Astrocyte of the spinal cord (primary cell): ENCODE measurements at places on chromosomes 2 and 18.

GRCh38 chr2:23114299-23114698 is 270.7 kb upstream of the KLHL29 start:
- no peak for DNase-seq

DNA sequence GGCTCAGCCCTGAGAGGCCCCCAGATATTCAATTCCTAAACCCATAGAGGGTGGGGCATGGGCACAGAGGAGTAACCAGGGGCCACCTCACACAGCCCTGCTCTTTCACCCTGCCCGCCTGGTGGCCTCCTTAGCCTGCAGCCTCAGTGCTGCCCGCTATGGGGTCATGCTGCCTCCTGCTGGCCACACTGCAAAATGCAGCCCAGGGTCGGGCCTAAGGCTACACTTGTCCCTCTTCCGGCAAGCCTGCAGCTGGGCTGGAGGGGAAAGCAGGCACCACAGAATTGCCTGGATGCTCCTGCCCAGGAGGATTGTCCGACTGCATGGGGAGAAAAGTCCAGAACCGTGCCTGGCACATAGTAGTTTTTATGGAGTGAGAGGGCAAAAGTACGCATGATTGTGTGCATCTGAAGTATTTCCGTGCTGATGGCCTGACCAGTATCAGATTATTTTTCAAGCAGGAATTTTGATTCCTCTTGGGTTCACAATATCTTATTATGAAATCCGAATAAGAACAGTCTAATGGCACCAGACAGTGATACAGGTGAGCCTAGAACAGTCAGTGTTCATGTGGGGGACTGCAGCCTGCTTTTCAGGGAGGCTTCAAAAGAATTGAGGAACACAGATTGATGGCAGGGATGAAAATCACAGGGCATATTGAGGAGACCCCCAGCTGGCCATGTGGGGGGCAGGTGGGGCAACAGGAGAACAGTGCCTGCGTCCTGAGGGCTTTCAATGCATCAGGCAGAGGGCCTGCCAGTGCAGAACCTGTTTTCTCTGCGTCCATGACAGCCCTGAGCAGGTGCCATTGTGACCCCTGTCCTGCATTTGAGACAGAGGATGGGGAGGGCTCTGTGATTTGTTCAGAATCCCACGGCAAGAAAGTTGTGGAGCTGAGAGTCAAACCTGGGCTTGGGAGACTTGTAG is 51.2 kb upstream of the ALPP start:
- peak; percentile 53 for DNase-seq

GRCh38 chr2:46888421-46888952 is 27.1 kb downstream of the MCFD2 start:
- no peak for DNase-seq

- peak; percentile 13 for DNase-seq
These were observed 42.9 kb upstream of the TUBA3E start for GRCh38 chr2:130241041-130241707.

DNA sequence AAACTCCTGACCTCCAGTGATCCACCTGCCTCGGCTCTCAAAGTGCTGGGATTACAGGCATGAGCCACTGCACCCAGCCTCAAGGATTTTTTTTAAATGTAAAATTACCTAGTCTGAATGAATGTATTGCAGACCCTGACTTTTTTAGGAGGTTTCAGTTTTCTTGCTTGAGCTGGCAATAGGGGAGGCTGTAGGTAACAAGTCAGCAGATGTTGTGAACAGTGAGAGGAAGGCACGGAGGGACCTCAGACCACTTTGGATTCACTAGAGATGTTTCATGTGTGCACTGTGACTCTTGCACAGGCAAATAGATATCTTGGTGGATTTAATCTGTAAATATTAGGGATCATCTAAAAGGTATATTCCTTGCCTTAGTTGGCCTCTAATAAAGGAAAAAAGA is 6.4 kb downstream of the NDUFV2 start:
- no peak for DNase-seq

DNA sequence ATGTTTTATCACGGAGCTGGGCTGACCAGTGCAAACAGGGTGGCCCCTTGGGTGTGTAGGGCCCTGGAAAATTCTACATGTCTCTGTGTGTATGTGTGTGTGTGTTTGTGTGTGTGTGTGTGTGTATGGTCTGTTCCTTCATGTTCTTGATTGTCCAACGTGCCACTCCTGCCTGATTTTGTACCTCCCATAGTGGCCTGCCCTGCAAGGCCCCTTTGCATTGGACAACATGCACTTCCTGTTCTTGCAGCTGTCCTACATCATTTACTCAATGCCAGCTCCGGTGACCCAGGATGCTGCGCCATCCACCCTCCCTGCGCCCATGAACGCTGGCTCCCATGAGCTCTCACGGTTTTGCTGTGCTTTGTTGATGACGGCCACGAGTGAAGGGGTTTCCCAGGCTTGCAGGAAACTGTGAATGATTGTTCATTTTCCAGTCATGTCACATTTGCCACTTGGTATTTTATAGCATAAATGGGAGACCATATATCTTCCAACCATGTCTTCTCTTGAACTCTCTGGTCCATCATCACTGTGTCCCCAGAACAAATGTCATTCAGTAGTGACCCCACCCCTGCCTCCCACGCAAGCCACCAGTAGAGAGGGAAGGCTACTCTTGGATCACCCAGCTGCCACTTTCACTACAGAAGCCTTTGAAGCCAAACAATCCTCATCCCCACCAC is 69.7 kb upstream of the NCK2 start:
- no peak for DNase-seq

GRCh38 chr18:80044072-80044471 is 9.8 kb downstream of the RBFA start:
- no peak for DNase-seq

DNA sequence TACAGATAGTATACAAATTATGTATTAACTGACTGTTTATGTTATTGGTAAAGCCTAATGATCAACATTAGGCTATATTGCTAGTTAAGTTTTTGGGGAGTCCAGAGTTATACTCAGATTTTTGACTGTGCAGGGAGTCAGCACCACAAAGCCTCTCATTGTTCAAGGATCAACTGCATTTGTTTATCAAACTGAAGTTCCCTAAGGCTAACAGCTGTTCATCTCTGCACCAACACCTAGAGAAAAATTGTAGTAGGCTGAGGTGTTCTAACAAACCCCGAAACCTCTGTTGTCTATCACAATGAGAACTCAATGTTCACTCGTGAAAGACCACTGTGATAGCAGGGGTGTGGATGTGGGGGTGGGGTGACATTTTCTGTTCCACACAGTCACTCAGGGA is 97.7 kb downstream of the HNMT start:
- DNase-seq, result no peak

DNA sequence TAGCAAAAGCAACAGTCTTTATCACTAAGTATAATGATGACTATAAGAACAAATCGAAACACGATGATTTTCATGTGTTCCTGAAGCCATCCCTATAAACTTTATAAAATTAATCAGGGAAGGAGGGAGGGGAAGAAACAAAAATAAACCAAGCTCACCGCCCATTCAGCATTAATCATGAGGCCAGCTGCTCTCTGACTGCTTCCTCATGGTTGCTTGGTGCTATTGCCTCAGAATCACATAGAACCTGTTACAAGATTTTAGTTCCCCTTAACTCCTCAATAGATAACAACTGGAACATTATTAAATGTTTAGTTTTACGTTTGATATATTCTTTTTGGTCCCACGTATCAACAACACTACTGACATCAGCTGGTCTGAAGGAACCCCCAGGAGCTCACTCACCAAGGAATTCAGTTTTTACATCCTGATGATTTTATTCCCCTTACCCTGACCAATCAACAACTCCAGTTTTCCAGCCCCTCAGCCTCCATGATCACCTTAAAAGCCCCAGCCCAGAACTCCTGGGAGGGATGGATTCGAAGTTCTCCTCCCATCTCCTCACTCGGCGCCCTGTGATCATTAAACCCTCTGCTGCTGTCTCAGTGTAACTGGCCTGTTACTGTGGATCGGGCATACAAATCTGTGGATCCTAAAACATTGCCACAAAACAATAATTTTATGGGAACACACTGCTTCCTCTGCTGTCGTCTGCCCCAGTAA is 10.6 kb upstream of the HNRNPLL start:
- DNase-seq, result no peak
